ENCODE measurements at places on chromosomes 7 and 10. TPM values are rescaled to one million over a fixed set of nuclear protein-coding genes. Genes with fewer than 3 reads are reported as not detected.

DNA sequence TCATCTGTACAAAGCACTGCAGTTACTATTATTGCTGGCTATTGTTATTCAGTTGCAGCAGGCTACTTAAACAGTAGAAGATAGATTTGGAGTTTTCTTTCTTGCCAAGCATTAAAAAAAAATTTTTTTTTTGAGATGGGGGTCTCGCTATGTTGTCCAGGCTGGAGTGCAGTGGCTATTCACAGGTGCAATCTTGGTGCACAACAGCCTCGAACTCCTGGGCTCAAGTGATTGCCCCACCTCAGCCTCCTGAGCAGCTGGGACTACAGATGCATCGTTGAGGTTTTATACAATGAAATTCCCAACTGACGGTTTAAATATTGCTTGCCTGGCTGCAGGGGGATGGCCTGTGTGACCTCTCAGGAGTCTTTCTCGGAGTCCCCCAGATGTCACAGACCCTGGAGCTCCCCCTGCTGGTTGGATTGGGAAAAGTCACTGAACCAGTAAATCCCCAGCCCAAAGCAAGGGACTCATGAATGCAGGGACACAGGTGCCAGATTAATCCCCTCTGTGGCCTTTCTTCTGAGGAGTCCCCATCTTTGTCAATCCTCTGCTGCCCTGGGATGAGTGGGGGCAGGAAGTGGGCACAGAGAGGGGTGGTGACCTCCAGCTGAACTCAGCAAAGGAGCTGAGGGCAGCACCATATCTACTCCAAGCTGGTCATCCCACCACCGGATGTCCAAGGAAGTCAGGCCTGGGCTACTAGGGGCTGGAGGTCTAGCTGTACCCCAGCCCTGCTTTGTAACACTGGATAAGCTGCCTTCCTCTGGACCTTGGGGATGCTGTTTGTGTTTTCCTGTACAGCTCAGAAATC is 149.6 kb downstream of the C10orf105 start:
- DNase-seq: peak; percentile 87

- DNase-seq: no peak
Observed at GRCh38 chr10:113557424-113557862, 4.6 kb downstream of the HABP2 start.

GRCh38 chr10:132066186-132066585 is 440 bp downstream of the JAKMIP3 start:
- no peak for DNase-seq

- no peak for DNase-seq
Observed at GRCh38 chr7:20185988-20186387, 31.2 kb downstream of the MACC1 start.

DNA sequence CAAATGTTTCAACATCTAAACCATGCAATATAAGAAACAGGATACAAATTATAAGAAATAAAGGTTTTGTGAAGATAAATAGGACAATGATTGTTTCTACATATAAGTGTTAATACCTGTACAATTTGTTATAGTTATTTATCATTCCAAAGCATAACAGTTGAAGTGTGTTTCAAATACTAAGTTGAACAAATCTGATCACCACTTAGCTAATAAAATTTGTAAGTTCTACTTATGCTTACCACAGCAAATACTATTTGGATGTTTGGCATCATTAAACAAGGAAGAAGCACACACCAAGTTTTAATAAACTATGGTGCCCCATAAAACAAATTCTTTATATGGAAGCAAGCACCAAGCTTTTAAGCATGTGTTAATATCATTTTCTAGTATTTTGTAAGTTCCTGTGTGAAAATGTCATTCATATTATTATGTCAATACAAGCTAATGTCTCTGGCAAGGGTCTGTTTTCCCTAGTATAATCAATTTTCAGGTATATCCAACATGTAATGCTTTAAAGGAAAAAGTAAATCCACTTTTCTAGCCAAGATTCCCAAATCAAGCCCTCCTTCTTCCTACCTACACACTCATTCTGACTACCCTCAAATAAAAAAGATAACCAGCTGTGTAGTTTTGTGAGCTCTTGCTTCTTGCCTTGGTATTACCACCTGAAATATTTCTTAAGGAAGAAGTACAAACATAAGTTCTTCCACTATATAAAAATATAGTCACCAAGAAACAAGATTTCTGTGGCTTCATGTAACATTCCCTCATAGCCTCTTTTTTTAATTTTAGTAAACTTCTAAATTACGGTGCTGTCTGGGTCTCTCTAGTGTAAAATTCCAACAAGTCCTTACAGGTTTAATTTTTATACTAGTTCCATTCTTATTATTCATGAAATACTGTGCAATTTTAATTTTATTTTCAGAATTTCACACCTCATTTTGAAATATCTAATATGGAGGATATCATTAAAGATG is 9.2 kb downstream of the SKAP2 start:
- DNase-seq: no peak

DNA sequence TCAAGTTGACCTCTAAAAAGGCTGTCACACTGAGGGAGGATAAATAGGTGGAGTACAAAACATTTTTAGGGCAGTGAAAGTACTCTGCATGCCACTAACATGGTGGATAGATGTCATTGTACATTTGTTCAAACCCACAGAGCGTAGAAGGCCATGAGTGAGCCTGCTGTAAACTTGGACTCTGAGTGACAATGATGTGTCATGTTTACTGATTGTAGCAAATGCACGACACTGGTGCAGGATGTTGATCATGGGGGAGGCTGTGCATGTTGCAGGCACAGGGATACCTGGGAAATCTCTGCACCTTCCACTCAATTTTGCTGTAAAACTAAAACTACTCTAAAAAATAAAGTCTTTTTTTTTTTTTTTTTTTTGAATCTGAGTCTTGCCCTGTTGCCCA is 52.5 kb upstream of the GRID1 start:
- DNase-seq: no peak

DNA sequence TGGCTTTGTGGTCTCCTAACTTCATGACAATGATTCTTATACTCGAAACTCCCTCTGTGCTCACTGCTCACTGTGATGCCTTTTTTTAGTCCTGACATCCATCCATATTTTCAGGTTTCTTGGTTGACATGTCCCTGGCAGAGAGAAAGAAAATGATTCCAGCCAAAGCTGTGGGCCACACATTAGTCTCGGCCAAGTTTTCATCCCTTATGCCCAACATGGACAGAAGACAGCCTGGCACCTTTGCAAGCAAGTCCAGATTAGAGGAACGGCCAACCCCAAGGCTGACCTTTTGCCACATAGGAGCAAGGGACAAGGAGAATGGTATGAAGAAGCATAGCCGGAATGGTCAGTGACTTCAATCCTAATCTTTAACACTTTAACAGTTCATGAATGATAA is 8.7 kb upstream of the OPALIN start:
- no peak for DNase-seq

GRCh38 chr7:54802841-54803240 is 43.8 kb upstream of the SEC61G start:
- DNase-seq: no peak

GRCh38 chr10:112531421-112531820 is 84.4 kb downstream of the VTI1A start:
- no peak for DNase-seq

GRCh38 chr7:106019470-106019820 is 56.4 kb downstream of the CDHR3 start:
- DNase-seq: no peak

DNA sequence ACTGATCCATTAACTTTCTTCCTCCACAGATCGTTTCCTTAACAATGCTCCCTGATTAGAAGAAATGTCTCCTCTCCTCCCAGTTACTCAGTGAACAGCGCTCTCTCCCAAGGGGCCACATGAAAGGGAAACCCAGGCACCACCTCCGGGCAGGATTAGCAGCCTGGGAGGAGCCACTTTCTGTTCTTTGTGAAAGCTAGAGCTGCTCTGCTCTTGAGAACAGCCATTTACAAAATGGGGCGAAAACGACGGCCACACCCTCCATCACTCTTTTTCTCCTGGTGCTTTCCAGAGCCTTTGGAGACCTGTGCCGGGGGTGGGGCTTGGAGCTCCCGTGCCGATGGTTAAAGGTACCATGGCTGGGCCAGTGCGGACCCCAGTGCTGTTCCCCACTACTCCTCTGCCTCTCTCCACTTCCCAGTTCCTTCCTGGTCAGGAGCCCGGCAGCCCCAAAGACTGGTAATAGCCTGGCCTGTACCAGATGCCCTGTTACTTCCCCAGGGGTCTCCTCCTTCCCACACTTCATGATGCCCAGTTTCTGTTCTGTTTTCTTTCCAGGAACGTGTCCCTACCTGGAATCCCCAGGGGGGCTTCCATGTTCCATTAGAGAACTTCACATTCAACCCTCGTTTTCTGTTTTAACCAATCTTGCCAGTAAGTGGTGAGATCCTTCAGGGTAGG is 402.9 kb upstream of the GALNT17 start:
- DNase-seq: no peak

DNA sequence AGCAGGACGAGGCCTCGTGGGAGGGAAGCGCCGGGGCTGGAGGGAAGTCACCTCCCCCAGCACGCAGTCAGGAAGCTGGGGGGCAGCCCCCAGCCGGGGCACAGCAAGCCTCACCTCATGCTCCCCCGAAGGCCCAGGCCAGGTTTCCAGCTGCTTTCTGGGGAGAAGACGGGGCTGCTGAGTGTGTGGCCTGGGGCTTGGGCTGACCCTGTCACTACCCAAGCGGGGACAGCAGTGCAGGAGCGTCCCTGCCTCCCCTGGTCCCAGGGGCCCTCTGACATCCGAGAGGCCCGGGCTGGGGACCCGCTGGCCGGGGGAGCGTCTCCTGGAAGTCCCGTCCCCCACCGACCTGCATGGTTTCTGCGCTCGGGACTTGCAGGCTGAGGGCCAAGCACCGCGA is 19.7 kb upstream of the NKX6-2 start:
- no peak for DNase-seq

GRCh38 chr7:94739180-94739579 is 83.2 kb upstream of the SGCE start:
- no peak for DNase-seq

DNA sequence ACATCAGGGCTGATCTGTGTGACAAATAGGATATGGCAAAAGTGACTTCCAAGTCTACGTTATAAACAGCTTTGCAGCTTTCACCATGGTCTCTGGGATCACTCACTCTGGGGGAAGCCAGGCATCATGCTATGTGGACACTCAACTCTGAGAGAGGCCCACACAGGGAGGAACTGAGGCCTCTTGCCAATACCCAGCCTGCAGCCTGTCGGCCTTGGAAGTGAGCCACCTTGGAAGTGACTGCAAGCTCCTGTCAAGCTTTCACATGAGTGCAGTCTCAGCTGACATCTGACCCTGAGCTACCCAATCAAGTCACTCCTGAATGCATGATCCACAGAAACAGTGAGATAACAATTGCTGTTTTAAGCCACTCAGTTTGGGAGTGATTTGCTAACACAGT is 56.5 kb downstream of the MMRN2 start:
- DNase-seq: no peak

DNA sequence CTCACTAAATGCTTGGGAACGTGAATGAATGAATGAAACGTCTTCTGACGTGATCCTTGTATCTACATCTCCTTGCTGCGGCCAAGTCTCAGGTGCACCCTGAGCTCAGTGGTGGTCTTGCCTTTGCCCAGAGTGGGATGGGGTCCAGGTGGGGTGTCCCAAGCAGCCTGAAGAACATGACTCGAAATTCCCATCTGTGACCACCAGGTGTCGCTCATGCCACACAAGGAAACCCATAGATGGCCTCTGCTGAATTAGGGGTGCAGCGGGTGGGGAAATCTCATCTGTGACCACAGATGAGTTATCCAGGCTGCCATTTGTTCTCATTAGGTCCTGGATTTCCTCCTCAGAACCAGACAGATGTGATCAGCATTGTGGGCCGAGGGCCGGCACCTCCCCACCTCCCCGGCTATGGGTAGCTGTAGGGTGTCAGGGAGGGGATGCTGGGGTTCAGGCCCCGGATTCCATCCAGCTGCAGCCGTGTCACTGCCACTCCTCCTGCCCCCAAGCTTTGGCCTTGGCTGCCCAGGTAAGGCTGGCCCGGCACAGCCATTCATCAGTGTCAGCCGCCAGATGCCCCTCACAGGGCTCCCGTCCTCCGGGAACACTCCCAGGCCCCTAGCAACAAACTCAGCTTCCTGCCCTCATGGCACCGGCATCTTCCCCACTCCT is 21.0 kb upstream of the GNA12 start:
- DNase-seq: peak; percentile 84

DNA sequence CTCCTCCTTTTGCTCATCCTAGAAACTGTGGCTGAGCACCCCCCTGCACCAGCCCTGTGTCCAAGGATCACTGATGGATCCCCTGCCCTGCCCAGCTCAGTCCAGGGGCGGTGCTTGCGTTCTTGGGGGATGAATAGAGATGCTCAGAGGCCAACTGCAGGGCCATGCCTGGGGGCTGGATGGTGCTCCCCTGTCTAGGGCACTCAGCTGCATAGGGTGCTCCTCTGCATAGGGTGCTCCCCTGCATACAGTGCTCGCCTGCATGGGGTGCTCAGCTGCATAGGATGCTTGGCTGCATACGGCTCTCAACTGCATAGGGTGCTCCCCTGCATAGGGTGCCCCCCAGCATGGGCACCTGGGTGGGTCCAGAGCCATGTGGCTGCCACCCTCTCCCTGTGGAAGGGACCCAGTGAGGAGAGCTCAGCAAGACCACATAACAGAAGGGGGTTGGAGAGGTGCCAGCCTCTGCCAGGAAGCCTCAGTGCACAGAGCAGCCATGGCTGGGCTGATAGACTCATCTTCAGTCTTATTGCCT is 95.0 kb downstream of the BMS1 start:
- no peak for DNase-seq

DNA sequence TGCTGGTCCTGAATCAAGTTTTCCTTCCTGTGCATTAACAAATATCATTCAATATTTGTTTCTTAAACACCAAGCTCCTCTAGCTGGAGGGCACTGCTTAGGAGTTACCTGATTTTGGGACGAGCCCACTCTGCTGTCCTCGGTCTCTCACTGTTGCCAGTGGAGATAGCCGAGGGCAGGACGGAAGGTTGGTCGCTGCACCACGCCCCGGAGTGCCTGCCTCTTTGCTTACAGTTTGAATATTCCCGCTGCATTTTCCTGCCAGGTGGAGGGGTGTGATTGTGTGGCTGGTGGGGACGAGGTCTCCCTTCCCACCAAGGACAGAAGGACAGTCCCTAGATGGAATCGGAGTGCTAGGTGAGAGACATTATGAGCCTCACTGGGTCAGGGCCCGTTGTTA is 201.5 kb downstream of the DNAJB6 start:
- no peak for DNase-seq

GRCh38 chr7:34752929-34753328 is 94.9 kb downstream of the NPSR1 start:
- no peak for DNase-seq

Gene OLAH
- total RNA-seq: not detected

Gene TCF7L2
- 43.0 TPM for total RNA-seq

Gene CABCOCO1
- not detected for total RNA-seq

Gene MEST
- 76.1 TPM for total RNA-seq

Gene PON1
- total RNA-seq: not detected

Gene SPDYE16
- not detected for total RNA-seq

Gene CTAGE8
- 4.3 TPM for total RNA-seq

Gene GIMAP8
- total RNA-seq: not detected
